Vagina (tissue), 2 donors: ENCODE measurements at places on chromosomes 1 and 21. TPM values are rescaled to one million over a fixed set of nuclear protein-coding genes. Genes with fewer than 3 reads are reported as not detected.

- peak overlapping the region; percentile 3 for H3K27ac ChIP-seq
- H3K4me3 ChIP-seq, result no peak overlapping the region
- H3K36me3 ChIP-seq, result peaks cover 7% of the 10 kb centered on the region
- peaks cover 16% of the 10 kb centered on the region for H3K4me1 ChIP-seq
- DNase-seq, result peak; percentile 94
Measured at GRCh38 chr1:9110669-9111356, 18.1 kb downstream of the GPR157 start.

GRCh38 chr1:187718527-187718926, 889.8 kb downstream of the PLA2G4A start:
- H3K27ac ChIP-seq, result no peak overlapping the region
- H3K36me3 ChIP-seq, result no peaks in the 10 kb centered on the region
- H3K27me3 ChIP-seq, result no peaks in the 10 kb centered on the region
- H3K4me3 ChIP-seq, result no peak overlapping the region
- no peak for DNase-seq

Gene CD5L
- total RNA-seq, result not detected

DNA sequence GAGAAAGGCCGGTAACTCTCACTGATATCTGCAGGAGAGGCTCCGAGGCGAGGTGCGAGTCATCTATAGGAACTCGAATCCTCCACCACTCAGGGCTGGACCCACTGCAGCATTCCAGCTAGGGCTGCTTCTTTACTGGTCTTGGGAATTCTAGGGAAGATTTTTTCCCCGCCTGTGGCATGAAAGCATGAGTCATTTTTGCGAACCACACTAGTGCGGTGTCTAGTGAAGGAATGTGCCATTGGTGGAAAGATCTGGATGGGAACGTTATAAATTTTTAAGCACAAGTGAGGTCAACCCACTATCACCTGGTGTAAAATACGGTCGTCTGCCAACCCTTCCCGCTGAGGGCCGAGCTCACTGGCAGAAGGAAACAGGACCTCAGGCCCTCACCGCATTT, 49.7 kb downstream of the SYF2 start:
- no peak overlapping the region for H3K4me3 ChIP-seq
- no peak for DNase-seq
- no peak overlapping the region for H3K27ac ChIP-seq
- H3K36me3 ChIP-seq, result no peaks in the 10 kb centered on the region
- H3K27me3 ChIP-seq, result no peaks in the 10 kb centered on the region
- no peaks in the 10 kb centered on the region for H3K4me1 ChIP-seq

Gene TIE1
- 36.1 TPM for total RNA-seq

Gene MEGF6
- 37.6 TPM for total RNA-seq

GRCh38 chr1:26789931-26790330, 2.2 kb downstream of the PIGV start:
- DNase-seq, result no peak
- H3K27me3 ChIP-seq, result no peaks in the 10 kb centered on the region
- peaks cover 10% of the 10 kb centered on the region for H3K36me3 ChIP-seq
- peaks cover 29% of the 10 kb centered on the region for H3K4me1 ChIP-seq

DNA sequence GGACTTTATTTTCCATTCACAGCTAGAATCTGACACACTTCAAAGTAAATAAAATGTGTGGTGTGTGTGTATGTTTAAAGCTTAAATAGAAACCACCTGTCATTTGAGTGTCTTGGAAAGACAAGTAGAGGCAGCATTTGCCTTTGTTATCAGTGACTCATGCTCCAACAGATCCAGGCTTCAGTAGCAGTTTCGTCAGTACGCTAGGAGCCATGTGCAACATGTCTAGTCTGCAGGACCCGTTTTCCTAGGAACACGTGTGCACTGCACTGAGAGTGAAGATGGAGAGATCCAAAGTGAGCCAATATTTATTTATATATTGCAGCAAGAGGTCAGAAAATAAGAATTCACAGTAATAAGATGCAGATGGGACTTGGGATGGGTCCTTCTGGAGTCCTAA, 41.8 kb downstream of the SGIP1 start:
- peaks cover 13% of the 10 kb centered on the region for H3K4me1 ChIP-seq
- H3K27me3 ChIP-seq, result no peaks in the 10 kb centered on the region
- H3K27ac ChIP-seq, result no peak overlapping the region
- H3K4me3 ChIP-seq, result no peak overlapping the region

DNA sequence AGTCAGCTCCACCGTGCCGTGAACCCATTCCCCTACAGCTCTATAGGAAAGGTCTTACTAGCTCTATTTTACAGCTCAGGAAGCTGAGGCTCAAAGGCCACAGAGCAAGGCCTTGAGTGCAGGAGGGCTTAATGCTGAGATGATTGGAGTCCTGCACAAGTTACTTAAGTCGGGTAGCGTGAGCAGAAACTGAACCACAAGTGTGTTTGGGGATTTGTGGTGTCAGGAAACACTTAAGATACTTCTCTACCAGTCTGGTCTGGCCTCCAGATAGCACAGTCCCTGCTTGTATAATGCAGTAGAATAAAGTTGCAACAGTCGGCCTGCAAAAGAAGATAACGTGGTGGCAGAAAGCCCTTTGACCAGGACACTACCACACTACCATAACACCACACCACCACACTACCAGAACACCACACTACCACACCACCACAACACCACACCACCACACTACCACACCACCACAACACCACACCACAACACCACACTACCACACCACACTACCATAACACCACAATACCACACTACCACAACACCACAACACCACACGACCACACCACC, 118.1 kb downstream of the SPSB1 start:
- H3K4me1 ChIP-seq, result peaks cover 32% of the 10 kb centered on the region
- H3K27me3 ChIP-seq, result no peaks in the 10 kb centered on the region
- H3K36me3 ChIP-seq, result no peaks in the 10 kb centered on the region

DNA sequence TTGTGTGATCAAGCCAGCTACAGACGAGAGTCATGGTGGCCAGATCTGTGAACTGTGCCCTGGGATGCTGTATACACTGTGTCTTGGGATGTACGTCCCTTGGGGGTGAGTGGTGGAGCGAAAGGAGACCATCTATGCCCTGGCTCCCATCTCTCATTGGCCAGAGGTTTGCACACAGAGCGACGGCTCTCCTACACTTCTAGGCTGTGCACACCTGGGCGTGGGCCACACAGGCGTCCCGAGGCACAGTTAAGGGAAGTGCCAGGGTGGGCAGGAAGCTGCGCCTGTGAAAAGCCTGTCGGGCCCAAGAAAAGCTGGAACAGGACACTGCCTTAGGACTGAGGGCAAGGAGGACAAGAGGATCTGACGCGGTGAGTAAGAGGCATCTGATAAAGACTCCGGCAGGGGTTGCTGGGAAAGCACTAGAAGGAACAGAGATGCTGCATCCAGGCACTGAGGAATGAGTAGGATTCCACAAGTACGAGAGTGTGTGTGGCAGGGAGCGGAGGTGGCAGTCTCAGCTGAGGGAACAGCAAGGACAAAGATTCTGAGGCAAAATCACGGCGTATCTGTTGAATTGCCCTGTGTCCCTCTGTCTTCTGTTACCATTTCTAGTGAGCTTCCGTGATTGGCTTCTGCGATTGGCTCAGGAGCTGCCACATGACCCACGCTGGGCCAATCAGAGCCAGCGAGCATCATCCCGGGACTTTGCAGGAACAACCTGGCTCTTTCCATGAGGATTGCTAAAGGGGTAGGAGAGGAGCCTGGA, 67.9 kb upstream of the ZBTB40 start:
- no peak overlapping the region for H3K27ac ChIP-seq
- no peaks in the 10 kb centered on the region for H3K4me1 ChIP-seq
- no peaks in the 10 kb centered on the region for H3K27me3 ChIP-seq
- no peak for DNase-seq
- no peaks in the 10 kb centered on the region for H3K36me3 ChIP-seq
- no peak overlapping the region for H3K4me3 ChIP-seq

- DNase-seq, result no peak
- H3K27me3 ChIP-seq, result no peaks in the 10 kb centered on the region
- peaks cover 49% of the 10 kb centered on the region for H3K4me1 ChIP-seq
- no peaks in the 10 kb centered on the region for H3K36me3 ChIP-seq
- peak overlapping the region; percentile 92 for H3K27ac ChIP-seq
Measured at GRCh38 chr1:42960122-42960390, 1.4 kb upstream of the SLC2A1 start.

DNA sequence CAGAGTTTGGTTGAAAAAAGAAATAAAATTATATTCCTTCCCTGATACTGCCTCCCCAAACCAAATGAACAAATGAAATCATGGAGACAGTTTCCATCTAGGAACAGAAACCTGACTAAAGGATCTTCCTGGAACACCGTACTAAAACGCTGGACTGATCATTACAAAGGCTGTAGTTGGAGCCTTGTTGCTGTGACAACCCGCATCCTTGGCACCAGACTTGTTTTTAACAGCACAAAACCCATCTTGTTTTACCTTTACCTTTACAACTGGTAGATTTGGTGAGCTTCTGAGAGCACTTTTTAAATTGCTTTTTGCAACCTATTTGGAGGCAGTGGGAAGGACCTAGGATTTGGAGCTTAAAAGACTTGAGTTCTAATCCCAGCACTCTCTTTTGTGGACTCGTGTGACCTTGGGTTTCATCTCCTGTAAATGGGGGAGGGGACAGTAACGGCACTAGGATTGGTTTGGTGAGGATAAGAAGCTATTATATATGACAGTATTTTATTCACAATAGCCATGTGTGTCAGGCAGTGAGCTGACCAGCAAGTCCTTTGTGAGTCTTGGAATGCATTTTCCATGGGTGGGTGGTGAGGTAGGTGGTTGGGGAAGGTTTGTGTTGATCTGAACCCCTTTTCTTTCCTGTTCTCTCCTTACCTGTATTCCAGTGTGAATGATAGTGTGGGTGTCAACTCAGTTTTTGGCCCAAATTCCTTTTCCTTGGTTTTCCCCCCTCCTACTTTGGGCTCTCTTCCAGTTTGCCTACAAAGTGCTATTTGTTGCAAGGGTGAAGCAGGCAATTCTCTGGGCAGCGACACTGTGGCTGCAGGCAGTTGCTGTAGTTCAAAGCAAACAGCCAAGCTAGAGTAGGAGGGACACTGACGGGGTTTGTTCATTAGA, 12.6 kb downstream of the LRRC8D start:
- H3K36me3 ChIP-seq, result no peaks in the 10 kb centered on the region
- H3K27ac ChIP-seq, result no peak overlapping the region
- DNase-seq, result no peak
- H3K4me1 ChIP-seq, result peaks cover 5% of the 10 kb centered on the region
- no peak overlapping the region for H3K4me3 ChIP-seq
- no peaks in the 10 kb centered on the region for H3K27me3 ChIP-seq

Gene C1QTNF12
- total RNA-seq, result not detected

- peak overlapping the region; percentile 15 for H3K27ac ChIP-seq
- H3K4me3 ChIP-seq, result no peak overlapping the region
- no peak for DNase-seq
Measured at GRCh38 chr1:198492872-198493271, 47.6 kb downstream of the ATP6V1G3 start.

- H3K4me3 ChIP-seq, result no peak overlapping the region
- H3K4me1 ChIP-seq, result no peaks in the 10 kb centered on the region
- H3K27me3 ChIP-seq, result no peaks in the 10 kb centered on the region
- H3K36me3 ChIP-seq, result no peaks in the 10 kb centered on the region
Measured at GRCh38 chr1:83769072-83769471, 229.9 kb downstream of the TTLL7 start.

GRCh38 chr1:7233237-7233540, 447.9 kb downstream of the CAMTA1 start:
- H3K27me3 ChIP-seq, result no peaks in the 10 kb centered on the region
- no peak overlapping the region for H3K27ac ChIP-seq
- H3K4me1 ChIP-seq, result no peaks in the 10 kb centered on the region
- H3K36me3 ChIP-seq, result no peaks in the 10 kb centered on the region
- DNase-seq, result peak; percentile 54
- H3K4me3 ChIP-seq, result no peak overlapping the region

DNA sequence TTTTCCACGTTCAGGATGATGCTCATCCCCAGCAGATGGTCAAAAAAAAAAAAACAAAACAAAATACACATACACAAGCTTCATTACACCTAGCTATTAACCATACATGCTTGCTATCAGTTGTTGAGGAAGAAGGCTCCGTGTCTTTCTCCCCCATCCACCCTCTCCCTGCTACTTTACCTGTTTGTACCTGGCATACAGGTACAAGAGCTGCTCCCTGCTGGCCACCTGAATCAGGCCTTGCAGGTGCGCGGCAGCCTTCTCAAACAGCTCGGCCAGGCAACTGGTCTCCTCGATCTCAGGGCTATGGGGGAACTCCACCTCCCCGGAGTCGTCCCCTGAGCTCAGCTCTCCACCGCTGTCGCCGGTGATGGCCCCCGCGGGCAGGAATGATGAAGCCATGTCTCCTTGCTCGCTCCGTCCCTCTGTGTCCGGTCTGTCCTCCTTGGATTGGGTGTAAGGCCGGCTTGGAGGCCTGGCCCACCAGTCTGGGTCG, 464 bp downstream of the ACBD6 start:
- peak overlapping the region; percentile 94 for H3K27ac ChIP-seq
- peaks cover 33% of the 10 kb centered on the region for H3K4me1 ChIP-seq
- no peak for DNase-seq
- no peaks in the 10 kb centered on the region for H3K36me3 ChIP-seq
- no peaks in the 10 kb centered on the region for H3K27me3 ChIP-seq
- H3K4me3 ChIP-seq, result peak overlapping the region; percentile 87

DNA sequence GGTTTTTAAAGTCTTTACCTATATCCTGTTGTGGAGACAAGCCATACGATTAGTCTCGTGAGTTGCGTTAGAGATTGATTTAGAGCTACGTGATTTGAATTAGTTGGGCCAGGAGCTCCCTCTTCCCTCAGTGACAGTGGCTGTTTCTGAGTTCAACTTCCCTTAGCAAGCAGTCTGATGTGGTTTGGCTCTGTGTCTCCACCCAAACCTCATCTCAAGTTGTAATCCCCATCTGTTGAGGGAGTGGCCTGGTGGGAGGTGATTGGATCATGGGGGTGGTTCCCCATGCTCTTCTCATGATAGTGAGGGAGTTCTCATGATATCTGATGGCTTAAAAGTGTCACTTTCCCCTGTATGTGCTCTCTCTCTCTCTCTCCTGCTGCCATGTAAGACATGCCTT, 192.9 kb upstream of the PTGFR start:
- H3K27me3 ChIP-seq, result no peaks in the 10 kb centered on the region
- H3K27ac ChIP-seq, result no peak overlapping the region
- H3K4me1 ChIP-seq, result no peaks in the 10 kb centered on the region
- DNase-seq, result no peak
- H3K4me3 ChIP-seq, result no peak overlapping the region
